ENCODE measurements at places on chromosomes 7 and 10. TPM values are rescaled to one million over a fixed set of nuclear protein-coding genes. Genes with fewer than 3 reads are reported as not detected.
A peak's percentile ranks its signal among the peaks of the same experiment; 100 is the strongest.

SUPV3L1 gene
- total RNA-seq, result 32.2 TPM

COBL gene
- 6.3 TPM for total RNA-seq

VIPR2 gene
- 3.1 TPM for total RNA-seq

PAX4 gene
- total RNA-seq, result not detected

NPTX2 gene
- total RNA-seq, result 5.6 TPM

ODAD2 gene
- 9.7 TPM for total RNA-seq

GRCh38 chr10:7184660-7185366, 226.0 kb downstream of the SFMBT2 start:
- no peak overlapping the region for H3K27ac ChIP-seq
- H3K27me3 ChIP-seq, result no peaks in the 10 kb centered on the region
- peaks cover 9% of the 10 kb centered on the region for H3K4me1 ChIP-seq
- no peaks in the 10 kb centered on the region for H3K36me3 ChIP-seq

- H3K36me3 ChIP-seq, result no peaks in the 10 kb centered on the region
- no peak overlapping the region for H3K27ac ChIP-seq
- no peaks in the 10 kb centered on the region for H3K27me3 ChIP-seq
Observed at GRCh38 chr10:88038268-88038667, 174.8 kb downstream of the PTEN start.

- H3K27me3 ChIP-seq, result no peaks in the 10 kb centered on the region
- no peak overlapping the region for H3K27ac ChIP-seq
- no peaks in the 10 kb centered on the region for H3K36me3 ChIP-seq
- no peak overlapping the region for H3K4me3 ChIP-seq
- no peak for DNase-seq
Observed at GRCh38 chr10:49272251-49273081, 26.5 kb upstream of the C10orf71 start.

DNA sequence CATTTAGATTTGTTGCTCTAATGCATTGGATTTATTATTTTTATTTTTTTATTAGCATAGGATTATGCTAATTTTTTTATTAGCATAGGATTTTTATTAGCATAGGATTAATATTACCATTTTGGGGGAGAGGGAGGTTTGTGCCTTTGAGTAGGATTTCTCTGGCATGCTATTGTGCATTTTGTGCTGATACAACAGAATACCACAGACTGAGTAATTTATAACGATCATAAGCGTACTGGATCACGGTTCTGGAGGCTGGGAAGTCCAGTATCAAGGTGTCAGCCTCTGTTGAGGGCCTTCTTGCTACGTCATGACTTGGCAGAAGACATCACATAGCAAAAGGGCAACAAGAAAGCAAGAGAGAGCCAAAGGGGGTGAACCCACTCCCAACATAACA, 187.5 kb downstream of the XPNPEP1 start:
- no peaks in the 10 kb centered on the region for H3K36me3 ChIP-seq
- H3K4me1 ChIP-seq, result no peaks in the 10 kb centered on the region
- no peaks in the 10 kb centered on the region for H3K27me3 ChIP-seq
- H3K4me3 ChIP-seq, result no peak overlapping the region
- H3K27ac ChIP-seq, result no peak overlapping the region

DNA sequence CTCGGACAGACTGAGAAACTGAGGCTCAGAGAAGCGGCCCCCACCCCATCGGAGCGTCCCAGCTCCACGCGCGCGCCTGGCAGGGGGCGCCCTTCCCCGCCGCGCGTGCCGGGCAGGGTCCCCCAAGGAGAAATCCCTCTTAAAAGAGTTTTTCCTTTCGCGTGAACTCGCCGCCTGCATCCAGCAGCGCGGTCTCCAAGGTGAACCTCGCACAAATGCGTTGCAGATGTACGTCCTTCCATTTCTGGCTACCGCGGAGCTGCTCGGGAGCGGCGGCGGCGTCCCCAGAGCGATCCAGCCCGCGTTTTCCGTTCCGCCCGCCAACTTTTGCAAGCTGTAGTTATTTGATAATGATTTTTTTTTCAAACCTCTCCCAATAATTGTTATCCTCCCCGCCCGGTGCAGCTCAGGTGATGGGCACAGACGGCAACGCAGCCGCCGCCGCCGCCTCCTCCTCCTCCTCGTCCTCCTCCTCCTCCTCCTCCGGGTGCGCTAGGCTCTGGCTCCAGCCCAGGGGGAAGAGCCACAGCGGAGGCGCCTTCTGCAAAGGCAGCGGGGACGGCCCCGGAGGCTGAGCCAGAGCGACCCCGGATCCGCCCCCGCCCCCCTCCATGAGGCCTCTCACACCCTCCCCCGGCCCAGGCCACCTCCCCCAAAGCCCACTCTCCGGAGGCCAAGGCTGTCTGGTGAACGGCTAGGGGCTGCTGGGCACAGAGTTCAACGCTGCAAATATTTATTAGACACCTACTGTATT, 74.0 kb upstream of the CUX1 start:
- H3K27ac ChIP-seq, result no peak overlapping the region
- peak overlapping the region; percentile 59 for H3K4me3 ChIP-seq
- peaks cover 16% of the 10 kb centered on the region for H3K4me1 ChIP-seq
- no peaks in the 10 kb centered on the region for H3K36me3 ChIP-seq

DNA sequence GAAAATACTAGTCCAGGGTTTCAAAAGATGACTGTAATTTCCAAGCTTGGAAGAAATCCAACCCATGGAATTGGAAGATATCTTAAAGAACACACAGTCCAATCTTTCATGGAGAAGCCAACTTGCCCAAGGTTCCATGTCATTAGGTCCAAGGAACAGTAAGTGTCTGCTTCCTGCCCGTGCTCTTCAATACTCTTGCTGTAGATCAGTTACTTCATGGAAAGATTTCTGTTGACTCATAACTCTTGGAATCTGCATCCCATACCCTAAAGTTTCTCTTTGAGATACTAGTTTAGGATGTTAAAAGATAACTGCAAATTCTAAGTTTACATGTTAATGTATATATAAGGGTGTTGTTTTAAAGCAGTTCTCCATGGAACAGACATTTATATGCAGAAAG, 127.9 kb upstream of the SLC13A1 start:
- no peaks in the 10 kb centered on the region for H3K4me1 ChIP-seq
- no peaks in the 10 kb centered on the region for H3K36me3 ChIP-seq
- no peak for DNase-seq
- no peak overlapping the region for H3K27ac ChIP-seq
- H3K27me3 ChIP-seq, result no peaks in the 10 kb centered on the region
- H3K4me3 ChIP-seq, result no peak overlapping the region

- H3K36me3 ChIP-seq, result no peaks in the 10 kb centered on the region
- H3K4me1 ChIP-seq, result peaks cover 22% of the 10 kb centered on the region
- peak; percentile 60 for DNase-seq
Observed at GRCh38 chr7:5424749-5425506, 1.3 kb upstream of the TNRC18 start.

GRCh38 chr7:115009736-115010440, 88.0 kb downstream of the MDFIC start:
- peak overlapping the region; percentile 35 for H3K27ac ChIP-seq
- H3K4me1 ChIP-seq, result peaks cover 28% of the 10 kb centered on the region
- peaks cover 8% of the 10 kb centered on the region for H3K27me3 ChIP-seq
- no peaks in the 10 kb centered on the region for H3K36me3 ChIP-seq
- no peak overlapping the region for H3K4me3 ChIP-seq
- no peak for DNase-seq

DNA sequence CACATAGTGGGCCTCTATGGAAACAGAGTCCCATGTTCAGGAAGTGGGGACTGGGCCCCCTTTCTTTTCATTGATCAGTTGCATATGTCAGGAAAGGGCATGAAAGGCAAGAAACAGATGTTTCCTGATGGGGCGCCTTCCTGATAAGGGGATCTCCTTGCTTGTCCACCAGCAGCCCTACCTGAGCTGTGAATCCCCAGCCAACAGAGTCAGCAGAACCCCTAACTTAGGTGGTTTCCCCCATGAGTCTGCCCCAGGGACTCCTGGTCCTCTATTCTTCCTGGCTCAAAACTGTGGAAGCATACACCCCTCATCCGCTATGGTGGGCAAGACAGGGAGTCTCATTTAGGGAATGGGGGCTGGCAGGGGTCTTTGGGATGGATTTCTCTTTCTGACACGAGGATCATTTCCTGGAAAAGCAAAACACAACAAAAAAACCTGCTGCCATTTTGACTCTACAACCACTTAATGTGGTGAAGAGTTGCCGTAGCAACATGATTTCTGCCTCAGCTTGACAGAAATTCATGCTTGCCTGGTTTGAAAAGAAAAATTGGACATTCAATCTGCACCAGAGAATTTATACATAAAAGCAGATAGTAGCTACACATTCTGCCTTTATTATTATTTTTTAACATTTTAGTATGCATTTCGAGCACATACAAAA, 119.8 kb downstream of the SPAG6 start:
- H3K27ac ChIP-seq, result no peak overlapping the region
- DNase-seq, result no peak
- H3K4me1 ChIP-seq, result no peaks in the 10 kb centered on the region
- H3K36me3 ChIP-seq, result no peaks in the 10 kb centered on the region

- H3K27ac ChIP-seq, result no peak overlapping the region
- H3K36me3 ChIP-seq, result no peaks in the 10 kb centered on the region
- H3K27me3 ChIP-seq, result no peaks in the 10 kb centered on the region
- H3K4me3 ChIP-seq, result no peak overlapping the region
Observed at GRCh38 chr10:47260505-47261111, 39.4 kb upstream of the GDF10 start.

DNA sequence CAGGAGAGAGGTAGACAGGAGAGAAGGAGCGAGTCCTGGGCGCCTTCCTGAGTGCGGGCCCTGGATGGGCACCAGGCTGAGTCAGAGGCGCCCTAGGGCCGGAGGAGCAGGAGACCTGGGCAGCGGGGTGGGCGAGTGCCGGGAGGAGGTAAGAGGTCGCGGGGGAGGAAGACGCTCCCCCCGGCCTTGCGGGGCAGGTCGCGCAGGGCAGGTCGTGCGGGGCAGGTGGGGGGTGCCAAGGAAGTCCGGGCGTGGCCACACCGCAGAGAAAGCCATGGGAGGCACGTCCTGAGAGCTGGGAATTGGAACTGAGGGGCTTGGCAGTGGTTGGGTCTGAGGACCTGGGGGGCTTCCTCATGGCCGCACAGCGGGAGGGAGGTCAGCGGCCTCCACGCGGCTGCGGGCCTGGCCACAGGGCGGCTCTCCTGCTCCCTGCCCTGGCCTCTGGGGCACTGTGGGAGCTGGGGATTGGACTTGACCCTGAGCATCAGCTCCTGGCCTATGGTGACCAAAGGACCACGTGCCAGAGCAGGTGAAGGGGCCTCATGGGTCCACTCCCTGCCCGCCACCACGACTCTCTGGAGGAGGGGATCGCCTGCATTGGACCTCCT, 935 bp downstream of the MMP21 start:
- no peaks in the 10 kb centered on the region for H3K27me3 ChIP-seq
- H3K4me3 ChIP-seq, result no peak overlapping the region
- no peak for DNase-seq
- H3K27ac ChIP-seq, result no peak overlapping the region

DNA sequence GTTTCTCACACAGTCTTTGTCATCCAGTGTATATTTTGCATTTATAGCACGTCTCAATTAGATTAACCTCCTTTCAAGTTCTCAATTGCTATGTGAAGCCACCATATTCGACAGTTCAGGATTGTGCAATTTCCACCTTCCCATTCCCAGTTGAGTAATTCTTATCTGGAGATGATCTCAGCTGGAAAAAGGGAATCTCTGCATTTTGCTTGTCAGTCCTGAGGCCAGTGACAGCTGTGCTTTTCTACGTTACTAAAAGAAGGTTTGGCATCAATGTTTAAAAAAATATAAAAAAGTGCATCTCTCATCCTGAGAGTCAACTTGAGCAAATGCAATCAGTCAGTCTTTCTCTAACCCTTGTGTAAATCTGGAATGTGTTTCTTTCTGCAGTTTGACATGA, 247.7 kb downstream of the PRKG1 start:
- no peaks in the 10 kb centered on the region for H3K4me1 ChIP-seq
- no peaks in the 10 kb centered on the region for H3K36me3 ChIP-seq
- H3K4me3 ChIP-seq, result no peak overlapping the region
